AG08395 (cell line): ENCODE measurements at places on chromosomes 4 and X.

DNA sequence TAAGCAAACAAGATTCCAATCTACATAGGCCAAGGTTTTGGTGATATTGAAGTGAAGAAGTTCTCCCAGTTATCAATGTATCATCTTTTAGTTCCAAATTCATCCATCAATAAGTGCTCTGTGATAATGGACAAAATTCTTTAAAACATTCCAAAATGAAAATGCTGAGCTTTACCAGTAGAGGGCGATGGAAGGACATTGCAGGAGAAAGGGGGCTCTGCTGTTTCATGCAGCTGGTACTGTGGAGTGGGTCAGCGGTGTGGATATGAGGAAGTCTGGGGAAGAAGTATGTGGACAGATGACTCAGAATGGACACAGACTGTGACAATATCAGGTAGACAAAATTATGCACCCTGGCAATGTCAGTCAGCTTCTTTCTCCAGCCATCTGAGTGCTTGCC is 46.6 kb upstream of the HS6ST2 start:
- DNase-seq = peak; percentile 31

DNA sequence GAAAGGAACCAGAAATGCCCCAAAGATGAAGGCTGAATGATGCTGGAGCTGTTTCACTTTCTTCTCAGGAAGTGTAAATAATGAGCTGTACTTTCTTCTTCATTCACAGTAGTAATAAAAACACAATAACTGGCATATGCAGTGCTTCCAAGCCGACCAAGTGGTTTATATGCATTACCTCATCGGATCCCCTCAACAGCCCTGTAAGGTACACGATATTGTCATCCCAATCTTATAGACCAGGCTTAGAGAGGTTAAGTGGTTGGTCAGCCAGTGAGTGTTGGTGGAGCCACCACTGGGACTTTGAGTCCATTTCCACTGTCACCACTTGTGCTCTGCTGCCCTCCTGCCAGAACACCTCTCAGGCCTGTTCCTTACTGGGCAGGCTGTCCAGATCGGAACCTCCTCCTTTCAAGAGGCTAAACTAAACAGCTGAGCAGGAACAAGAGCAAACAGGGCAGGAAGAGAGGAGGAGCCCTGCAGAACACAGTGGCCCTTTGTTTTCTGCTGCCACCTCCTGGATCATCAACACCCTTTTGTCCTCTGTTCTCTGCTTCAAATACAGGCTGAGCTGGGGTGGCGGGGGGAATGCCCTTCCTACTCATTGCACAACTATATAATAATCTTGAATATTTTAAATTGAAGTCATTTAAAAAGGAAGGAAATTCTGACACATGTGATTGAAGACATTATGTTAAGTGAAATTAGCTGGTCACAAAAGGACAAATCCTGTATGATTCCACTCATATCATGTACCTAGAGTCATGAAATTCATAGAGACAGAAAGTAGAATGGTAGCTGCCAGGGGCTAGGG is 112.5 kb upstream of the ATP6AP2 start:
- DNase-seq = peak; percentile 61

DNA sequence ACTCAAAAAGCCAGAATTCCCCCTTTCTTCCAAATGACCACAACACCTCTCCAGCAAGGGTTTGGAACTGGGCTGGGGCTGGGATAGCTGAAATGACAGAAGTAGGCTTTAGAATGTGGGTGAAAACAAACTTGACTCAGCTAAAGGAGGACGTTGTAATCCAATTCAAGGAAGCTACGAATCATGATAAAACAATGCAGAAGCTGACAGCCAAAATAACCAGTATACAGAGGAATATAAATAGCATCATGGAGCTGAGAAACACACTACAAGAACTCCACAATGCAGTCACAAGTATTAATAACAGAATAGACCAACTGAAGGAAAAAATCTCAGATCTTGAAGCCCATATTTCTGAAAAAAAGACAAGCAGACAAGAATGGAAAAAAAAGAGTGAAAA is 95.8 kb upstream of the TET2 start:
- DNase-seq = no peak

DNA sequence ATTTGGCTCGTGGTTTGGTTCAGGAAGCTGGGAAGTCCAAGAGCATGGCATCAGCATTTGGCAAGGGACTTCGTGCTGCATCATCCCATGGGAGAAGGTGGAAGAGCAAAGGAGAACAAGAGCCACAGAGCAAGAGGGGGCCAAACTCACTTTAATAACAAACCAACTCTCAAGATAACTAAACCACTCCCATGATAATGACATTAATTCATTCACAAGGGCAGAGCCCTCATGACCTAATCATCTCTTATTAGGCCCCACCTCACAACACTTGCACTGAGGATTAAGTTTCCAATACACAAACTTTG is 113.4 kb upstream of the ATXN3L start:
- peak; percentile 35 for DNase-seq

- DNase-seq = peak; percentile 10
Observed at GRCh38 chrX:19514791-19515614, at the start of gene MAP3K15. Gene MAP3K15, minus strand, starts transcription at chrX:19515508. Its CDS starts 247 bp downstream, at chrX:19515261.

- DNase-seq = no peak
Observed at GRCh38 chr4:8523175-8523574, 57.0 kb upstream of the GPR78 start.

GRCh38 chr4:86448871-86449270 is 89.0 kb upstream of the MAPK10 start:
- DNase-seq = no peak

- no peak for DNase-seq
Observed at GRCh38 chr4:143374255-143374654, 37.6 kb downstream of the GAB1 start.

DNA sequence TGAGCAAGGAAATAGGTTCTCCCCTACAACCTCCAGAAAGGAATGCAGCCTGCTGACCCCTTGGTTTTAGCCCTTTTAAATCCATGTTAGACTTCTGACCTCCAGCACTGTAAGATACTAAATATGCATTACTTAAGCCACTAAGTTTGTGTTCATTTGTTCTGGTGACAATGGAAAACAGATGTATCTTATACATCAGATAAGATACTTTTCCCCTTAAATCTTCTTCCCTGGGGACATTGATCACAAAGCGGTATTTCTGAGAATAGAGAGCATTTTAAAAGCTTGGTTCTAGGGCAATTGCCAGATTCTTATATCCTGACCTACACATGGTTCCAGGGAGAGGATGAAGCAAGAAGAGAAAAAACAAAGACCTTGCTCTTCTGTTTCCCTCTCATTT is 6.5 kb upstream of the TMEM184C start:
- no peak for DNase-seq

DNA sequence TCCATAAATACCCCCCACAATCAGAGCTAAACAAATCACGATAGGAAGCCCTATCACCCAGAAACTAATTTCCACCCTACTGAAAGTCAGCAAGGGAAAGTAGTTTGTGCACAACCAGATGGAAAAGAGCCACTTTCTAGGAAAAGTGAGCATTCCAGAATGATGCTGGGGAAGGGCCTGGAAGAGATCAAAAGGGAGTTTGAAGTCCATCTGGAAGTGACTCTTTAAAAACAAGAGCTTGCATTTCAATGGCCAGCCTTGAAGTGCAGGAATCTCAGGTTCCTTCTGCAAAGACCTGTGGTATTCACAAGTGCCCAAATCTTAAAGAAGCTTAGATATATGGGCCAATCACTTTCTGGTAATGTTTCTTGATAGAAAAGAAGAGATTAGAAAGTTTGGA is 97.0 kb upstream of the LDB2 start:
- DNase-seq = peak; percentile 11

GRCh38 chr4:16205298-16206164 is 20.7 kb downstream of the TAPT1 start:
- peak; percentile 11 for DNase-seq

GRCh38 chrX:78838709-78839108 is 91.2 kb downstream of the LPAR4 start:
- no peak for DNase-seq

DNA sequence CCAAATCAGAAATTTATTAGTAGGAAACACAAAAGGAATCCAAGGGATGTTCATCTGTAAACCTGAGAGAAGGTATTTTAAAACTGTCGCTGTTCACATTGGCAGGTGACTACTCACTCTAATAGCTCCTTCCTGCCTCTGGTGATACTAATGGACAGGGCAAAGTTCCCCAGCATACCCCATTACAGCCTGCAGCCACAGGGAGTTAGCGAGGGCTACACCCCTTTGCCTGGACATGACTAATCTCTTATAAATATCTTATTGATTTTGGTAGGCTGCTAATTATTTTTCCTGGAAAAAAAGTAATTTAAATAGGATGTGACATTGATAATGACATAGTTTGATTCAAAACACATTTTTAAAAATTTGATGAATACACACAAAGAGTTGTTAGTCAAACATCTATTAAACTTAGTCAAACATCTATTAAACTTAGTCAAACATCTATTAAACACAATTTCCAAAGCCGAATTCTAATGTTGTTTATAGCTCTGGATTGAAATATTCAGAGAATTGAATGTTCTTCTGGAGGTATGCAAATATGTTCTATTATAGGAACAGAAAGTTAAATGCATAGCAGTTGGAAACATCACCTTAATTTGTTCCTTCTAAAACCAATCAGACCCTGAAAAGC is 83.0 kb upstream of the CBR4 start:
- no peak for DNase-seq

DNA sequence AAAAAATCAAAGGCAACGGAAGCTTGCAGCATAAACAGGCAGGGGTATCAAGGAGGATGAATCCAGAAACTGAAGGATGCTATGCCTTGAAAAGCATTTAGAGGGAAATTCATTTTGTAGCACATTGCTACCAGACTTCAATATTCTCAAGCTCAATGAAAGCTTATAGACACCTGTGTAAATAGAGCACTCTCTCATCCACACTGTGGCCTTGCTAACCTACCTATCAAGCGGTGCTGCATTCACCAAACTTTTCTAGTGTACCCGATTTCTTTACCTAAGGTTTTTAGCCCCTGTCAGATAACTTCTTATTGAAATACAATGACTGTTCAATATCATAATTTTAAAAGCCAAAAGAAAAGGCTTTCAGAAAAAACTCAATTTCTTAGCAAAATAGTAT is 20.2 kb upstream of the HSD17B13 start:
- no peak for DNase-seq

- DNase-seq = no peak
Observed at GRCh38 chr4:66991521-66991920, 553.8 kb downstream of the CENPC start.

DNA sequence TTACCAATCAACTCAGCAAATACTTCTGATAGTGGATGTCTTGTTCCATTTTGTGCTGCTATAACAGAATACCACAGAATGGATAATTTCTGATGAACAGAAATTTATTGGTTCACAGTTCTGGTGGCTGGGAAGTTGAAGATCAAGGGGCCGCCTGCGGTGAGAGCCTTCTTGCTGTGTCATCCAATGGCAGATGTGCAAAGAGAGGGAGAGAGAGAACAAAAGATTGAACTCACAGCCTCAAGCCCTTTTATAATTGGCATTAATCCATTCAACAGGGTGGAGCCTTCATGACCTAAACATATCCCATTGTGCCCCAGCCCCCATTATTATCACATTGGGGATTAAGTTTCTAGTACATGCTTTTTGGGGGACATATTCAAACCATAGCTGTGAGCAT is 86.1 kb downstream of the ADGRG4 start:
- no peak for DNase-seq

- no peak for DNase-seq
Observed at GRCh38 chr4:24630937-24631336, 46.6 kb upstream of the DHX15 start.

DNA sequence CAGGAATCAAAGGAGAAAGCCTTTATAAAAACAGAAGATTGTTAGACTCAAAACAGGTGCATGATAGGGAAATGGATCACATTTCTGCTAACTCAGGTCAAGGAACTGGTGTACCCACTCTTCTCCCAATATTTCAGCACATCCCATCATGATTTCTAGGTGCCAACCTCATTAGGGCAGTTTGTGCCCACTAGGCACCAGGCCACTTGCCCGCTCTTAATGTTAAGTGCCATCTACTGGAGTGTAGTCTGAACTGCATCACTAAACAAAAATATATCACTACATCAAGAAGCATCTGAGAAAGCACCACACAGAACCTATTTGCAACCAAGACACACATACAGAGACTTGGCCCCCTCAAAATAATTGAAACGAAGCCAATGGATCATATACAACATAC is 140.4 kb upstream of the GRID2 start:
- no peak for DNase-seq

- no peak for DNase-seq
Observed at GRCh38 chr4:141569141-141569540, 67.2 kb upstream of the IL15 start.

DNA sequence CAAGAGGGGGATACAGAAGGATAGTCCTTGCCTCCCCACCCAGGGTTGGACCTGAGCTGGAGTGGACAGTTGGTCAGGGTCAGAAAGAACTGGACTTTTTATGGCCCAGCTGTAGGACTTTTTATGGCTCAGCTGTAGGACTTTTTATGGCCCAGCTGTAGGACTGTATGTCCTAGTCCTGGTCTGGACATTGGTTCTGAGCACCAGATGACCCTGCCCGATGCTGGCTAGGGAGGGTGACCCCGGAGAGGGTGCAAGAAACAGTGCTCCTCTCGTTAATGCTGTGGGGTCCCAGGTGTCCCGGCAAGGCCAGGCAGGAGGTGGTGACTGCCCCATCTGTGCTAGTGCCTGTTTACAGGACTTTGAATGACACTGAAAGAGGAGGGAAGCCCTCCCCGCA is 2.0 kb upstream of the LETM1 start:
- no peak for DNase-seq

DNA sequence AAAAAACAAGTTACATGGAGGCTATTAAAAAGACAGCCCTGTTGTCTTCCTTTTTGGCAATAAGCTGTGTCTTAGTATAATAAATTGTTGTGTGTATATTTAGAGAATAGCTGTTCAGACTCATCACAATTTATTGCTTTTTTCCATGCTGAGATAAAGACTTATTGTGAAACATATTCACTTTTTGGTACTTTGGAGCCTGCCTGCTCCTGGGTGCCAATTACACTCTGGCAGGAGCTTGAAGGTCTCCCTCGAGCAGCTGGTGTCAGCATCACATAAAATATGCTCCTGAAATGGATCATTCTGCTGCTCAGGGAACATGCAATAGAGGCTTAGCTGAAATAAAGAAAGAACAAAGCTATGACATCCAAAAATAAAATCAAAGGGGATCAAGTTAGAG is 211.6 kb upstream of the DKK2 start:
- DNase-seq = peak; percentile 10

- no peak for DNase-seq
Observed at GRCh38 chr4:133584714-133585113, 435.6 kb downstream of the PCDH10 start.

- no peak for DNase-seq
Observed at GRCh38 chr4:55004831-55005230, 120.6 kb downstream of the KDR start.

DNA sequence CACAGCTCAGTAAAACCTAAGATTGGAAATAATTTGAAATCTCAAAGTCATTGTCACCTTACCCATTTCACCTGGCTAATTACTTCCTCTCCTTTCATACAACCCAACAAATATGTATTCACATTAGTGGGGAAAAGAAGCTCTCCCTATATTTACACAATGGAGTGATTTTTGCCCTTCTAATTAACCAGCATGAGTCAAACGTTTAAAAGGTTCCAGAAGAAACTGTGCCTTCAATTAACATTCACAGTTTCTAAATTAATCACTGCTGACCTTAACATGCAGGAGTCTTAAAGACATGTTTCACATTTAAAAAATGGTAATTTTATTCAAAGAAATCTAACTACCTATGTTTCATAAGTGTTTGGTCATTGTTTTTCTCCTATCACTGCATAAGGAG is 254.6 kb downstream of the CBLL2 start:
- no peak for DNase-seq

- DNase-seq = no peak
Observed at GRCh38 chrX:50111742-50112141, 89.1 kb downstream of the AKAP4 start.
